IPS DF 6.9 (cell line): ENCODE measurements at places on chromosomes 4 and X.

DNA sequence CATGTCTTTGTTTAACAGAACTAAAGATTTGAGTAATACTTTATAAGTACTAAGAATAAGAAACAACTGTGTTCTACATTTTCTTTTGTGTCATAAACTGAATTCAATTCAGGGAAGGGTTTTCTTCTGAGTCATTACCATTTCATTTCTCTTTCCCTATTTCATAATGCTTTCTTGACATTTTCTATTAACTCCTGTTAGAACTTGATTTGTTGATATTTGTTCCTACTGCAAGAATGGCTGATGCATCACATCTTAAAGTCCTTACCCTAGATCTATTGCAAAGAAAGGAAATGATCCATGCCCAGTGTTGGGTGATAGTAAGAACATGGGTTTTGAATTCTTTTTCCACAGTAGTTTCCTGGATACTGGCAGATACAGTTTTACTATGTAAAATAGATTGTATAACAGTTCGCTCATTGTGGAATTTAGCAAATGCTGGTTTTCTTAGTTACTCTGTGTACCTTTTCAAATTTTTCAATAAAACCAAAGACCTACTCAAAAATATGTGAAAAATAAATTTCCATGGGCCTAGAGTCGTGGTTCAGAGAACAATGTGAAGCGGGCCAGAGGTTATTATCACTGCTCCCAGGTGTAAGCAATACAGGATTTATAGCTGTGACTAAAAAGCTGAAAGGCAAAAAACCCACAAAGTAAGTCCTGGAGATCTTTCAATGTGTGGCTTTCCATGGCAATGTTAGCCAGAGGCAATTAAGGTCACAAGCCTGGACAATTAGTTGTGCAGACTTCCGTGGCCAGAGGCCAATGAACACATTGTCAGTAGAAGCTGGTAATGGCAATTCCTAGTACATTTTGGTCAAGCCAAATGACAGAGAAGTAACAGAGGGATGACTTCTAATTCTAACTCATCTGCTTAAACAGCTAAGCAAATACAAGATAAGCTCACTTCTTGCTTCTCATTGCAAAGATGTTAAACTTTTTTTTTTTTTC lies 127.3 kb upstream of the FAT4 start:
- no peak for DNase-seq

- DNase-seq = no peak
Measured at GRCh38 chr4:85778632-85779131, 303.7 kb downstream of the ARHGAP24 start.

DNA sequence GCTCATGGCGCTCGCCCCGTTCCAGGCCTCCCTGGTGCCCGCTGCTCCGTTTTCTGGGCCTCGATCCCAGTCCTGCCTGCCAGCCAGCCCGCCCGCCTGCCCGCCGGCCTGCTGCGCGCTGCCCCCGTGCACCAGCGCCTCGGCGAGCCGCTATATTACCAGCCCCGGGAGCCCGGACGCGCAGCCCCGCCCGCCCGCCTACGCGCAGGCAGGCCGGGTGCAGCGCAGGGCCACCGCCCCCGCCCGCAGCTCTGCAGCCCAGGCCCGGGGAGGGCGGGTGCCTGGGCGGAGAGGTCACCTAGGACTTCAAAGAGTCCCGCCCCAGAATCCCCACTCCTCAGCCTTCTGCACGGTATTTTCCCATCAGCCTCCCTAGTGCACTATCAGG lies at the start of gene MAOB:
Gene MAOB, minus strand, starts transcription at position 157 of the 388 bp plus-strand sequence. Its CDS starts 151 bp downstream, at position 6.
- DNase-seq = no peak

DNA sequence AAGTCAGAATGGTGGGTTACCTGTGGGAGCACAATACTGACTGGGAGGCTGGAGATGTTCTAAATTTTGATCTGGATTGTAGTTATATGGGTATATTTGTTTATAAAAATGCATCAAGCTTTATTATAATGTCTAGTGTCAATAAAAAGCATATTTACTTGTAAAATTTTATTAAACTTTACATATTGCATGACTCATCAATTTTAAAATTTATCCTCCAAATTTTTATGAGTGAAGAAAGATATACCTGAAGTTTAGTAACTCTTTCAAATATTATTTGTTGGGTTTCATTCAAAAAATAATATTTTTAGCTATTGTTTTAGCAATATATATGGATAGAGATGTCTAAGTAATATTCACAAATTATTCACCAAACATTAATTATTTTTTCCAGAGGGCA lies 103.0 kb downstream of the ANXA5 start:
- DNase-seq = no peak

- no peak for DNase-seq
Measured at GRCh38 chrX:20521222-20521621, 254.5 kb upstream of the RPS6KA3 start.

GRCh38 chrX:50469206-50469605 lies 1.4 kb downstream of the DGKK start:
- DNase-seq = no peak

DNA sequence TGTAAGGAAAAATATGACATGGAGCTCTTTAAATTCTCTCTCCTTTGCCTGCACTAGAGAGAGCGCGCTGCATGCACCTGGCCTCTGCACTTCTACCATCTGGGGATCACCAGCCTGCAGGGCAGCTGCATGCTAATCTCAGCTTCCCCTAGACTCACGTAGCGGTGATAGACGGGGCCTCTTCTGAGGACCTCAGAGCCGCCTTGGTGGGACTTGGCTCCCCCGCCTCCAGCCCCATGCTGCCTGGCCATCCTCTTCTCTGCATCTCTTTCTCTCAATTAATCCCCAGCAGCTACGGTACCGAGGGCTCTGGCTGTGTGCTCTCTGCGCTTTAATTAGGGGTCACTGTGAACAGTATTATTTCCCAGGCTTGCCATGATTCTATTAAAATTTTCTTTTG lies 52.8 kb upstream of the PSAPL1 start:
- no peak for DNase-seq

GRCh38 chr4:122689972-122690371 lies 42.5 kb upstream of the BBS12 start:
- DNase-seq = no peak

DNA sequence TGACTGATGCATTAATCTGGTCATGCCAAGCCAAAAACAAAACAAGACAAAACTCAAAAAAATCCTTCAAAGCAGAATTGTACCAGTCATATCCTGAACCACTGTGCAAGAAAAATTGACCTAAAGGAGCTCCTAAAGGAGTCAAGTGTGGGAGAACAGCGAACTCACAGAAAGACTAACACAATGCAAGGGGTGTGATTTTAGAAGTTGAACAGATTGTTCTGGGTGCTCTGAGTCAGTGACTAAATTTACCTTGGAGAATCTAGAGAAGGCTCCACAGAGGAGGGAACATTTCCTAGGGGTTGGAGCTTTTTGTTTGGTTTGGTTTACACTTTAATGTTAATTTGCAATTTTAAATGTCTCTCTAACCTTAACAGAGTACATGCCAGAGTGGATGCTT lies 48.9 kb upstream of the PHF8 start:
- DNase-seq = no peak

DNA sequence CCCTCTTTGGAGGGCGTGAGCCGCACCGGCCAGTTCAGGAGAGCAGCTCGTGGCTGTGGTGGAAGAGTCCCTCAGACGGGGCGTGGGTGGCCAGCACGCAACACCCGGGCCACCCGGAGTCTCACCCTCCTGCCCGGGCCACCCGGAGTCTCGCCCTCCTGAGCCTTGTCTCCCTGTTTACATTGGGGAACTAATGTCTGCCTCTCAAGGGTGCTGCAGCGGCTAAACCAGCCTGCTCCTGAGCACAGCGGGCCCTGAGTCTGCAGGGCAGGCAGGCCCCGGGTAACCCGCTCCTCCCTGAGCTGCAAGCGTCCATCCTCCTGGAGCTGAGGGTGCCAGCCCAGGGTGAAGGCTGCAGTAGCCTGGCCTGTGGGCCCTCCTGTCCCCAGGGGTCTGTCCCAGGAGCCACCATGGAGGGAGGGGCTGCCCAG lies 3.0 kb downstream of the PDE6B start:
- DNase-seq = no peak

GRCh38 chr4:168540503-168541265 lies 43.8 kb downstream of the PALLD start:
- no peak for DNase-seq

DNA sequence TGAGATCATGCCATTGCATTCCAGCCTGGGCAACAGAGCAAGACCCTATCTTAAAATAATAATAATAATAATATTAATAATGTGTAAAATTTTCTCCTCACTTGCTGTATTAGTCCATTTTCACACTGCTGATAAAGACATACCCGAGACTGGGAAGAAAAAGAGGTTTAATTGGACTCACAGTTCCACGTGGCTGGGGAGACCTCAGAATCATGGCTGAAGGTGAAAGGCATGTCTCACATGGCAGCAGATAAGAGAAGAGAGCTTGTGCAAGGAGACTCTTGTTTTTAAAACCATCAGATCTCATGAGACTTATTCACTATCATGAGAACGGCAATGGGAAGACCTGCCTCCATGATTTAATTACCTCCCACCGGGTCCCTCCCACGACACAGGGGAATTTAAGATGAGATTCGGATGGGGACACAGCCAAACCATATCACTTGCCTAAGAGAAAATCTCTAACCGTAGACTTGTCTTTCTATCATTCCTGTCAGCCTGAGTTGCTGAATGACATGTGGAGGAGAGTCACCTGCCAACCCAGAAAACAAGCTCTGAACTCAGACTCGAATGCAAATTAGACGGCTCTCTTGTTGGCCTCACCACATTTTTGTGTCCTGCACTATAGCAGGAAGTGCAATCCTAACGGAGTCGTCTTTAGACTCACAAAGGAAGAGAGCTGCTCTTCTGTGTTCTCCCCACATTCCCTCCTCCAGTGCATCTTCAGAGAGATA lies 51.9 kb upstream of the DCTD start:
- DNase-seq = no peak

DNA sequence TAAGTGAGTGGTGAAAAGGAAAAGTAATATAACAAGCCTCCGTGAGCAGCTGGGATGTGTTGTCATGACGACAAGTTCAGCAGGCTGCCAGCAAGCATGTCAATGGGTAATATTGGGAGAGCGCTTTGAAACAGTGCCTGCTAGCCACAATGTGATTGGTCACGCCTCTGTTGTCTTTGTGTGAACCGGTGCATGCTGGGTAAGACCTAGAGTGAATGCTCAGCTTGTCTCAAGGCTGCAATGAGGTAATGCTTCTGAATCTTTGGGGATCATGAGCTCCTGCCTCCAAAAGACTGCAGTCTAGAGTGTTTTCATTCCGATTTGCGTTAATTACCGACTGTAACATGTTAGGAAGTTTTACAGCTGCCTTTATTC lies 54.9 kb downstream of the STOX2 start:
- peak; percentile 47 for DNase-seq

DNA sequence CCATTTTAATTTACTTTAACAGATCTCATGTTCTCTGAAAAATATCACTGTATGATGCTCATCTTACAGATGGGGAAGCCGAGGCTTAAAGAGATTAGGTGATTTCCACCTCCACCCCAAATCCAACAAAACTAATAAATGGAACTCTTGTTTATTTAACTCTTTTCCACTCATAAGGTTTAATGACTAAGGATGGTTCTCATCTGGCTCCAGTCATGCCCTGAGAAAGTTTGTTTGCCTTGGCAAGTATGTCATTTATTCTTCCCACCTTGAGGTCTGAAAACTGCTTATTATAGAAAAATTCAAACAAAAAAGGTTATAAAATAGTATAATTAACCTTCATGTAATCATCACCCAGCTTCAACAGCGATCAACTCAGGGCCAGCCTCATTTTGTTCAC lies 56.3 kb downstream of the PPEF2 start:
- DNase-seq = no peak

GRCh38 chr4:6771229-6771671 lies 11.3 kb upstream of the KIAA0232 start:
- no peak for DNase-seq

DNA sequence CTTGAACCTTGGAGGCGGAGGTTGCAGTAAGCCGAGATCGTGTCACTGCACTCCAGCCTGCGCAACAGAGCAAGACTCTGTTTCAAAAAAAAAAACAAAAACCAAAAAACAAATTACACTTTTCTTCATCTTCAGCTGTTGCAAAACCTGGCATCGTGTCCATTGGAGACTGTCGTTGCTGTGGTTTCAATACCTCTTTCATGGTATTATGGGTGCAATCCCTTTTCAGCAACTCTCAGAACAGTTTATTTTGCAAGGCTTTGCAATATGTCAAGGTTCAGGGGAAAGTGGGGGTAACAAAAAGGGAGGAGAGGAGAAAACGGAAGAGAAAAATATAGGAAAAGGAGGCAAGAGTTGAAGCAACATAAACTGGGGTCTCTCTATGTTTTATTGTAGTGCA lies 40.8 kb downstream of the ARSD start:
- DNase-seq = no peak

GRCh38 chr4:7771541-7772507 lies 167.8 kb downstream of the AFAP1 start:
- DNase-seq = no peak

DNA sequence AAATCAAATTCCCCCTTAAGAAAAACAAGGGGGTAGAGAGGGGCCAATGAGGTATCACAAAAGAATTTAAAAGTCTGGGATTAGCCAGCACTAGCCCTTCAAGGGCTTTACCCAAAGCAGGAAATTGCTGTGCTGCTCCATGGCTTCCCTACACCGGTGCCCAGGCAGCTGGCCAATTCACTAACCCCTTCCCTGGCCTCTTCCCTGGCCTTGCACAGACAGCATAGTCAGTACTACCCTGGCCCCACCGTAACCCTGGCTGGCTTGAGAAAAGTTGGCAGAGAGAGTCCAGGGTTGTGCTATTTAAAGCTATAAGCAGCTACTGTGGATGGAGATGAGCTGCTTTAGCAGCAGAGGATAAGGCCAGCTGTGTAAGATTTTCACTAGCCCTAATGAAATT lies 43.1 kb downstream of the ADAMTS3 start:
- no peak for DNase-seq

- DNase-seq = no peak
Measured at GRCh38 chrX:19931146-19931545, 43.7 kb upstream of the SH3KBP1 start.

DNA sequence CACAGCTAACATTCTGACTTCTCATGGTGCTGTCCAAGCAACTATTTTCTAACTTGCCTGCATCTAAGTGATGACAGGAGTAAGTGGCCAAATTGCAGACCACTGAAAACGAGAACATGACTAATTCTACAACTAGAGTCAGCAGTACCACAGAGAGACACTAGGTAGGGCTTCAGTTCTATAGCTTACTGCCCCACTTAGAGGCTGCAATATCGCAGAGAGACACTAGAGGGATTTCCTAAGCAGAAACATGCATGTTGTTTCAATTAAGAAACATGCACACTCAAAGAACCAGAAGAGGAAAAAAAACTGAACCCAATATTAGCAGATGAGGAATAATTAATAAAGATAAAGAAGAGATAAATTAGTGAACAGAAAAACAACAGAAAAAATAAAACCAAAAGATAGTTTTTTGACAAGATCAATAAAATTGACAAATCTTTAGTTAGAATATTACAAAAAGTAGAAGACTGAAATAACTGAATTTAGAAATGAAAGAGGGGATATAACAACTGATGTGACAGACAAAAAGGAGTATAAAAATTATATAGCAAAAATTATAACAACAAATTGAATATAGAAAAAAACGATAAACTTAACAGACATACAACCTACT lies 100.8 kb downstream of the SPIN4 start:
- DNase-seq = peak; percentile 27

DNA sequence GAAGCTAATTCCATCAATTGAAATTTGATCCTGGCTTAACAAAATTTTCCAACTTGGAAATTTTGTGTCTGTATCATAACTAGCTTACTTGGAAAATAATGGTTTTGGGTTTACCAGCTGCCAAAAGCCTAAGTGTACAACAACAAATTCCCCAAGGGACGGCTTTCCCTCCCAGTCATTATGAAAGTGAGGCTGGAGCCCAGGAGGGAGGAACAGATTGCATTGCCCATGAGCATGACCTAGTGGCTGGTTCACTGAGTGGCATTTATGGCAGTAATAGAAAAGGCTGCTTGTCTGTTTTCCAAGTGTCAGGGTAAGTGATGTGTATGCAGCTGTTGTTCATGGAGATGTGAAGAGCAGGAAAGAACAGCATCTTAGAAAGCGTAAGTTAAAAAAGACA lies 70.8 kb upstream of the HHIP start:
- DNase-seq = no peak
